ENCODE measurements at places on chromosomes 4 and X. TPM values are rescaled to one million over a fixed set of nuclear protein-coding genes. Genes with fewer than 3 reads are reported as not detected.

Gene RAB9B
- total RNA-seq: 48.9 TPM

Gene MAGEA2
- not detected for total RNA-seq

Gene PDGFRA
- total RNA-seq: 64.0 TPM

Gene TRIM60
- not detected for total RNA-seq

Gene CITED1
- 7.3 TPM for total RNA-seq

Gene PLXNB3
- 0.82 TPM for total RNA-seq

Gene TMEM35A
- 98.2 TPM for total RNA-seq

Gene DMP1
- not detected for total RNA-seq

Gene SMARCA5
- 60.3 TPM for total RNA-seq

Gene PAK3
- 102 TPM for total RNA-seq

Gene EFNB1
- total RNA-seq: 27.7 TPM

Gene ARX
- 6.1 TPM for total RNA-seq

Gene XAGE2
- total RNA-seq: not detected

Gene STARD8
- total RNA-seq: 1.6 TPM

Gene TSPAN7
- 60.7 TPM for total RNA-seq

Gene KLB
- under 0.01 TPM for total RNA-seq

Gene RNF128
- total RNA-seq: 1.6 TPM

Gene TLL1
- 2.9 TPM for total RNA-seq

Gene SLBP
- total RNA-seq: 51.0 TPM

Gene TNMD
- total RNA-seq: not detected

Gene TGIF2LX
- not detected for total RNA-seq

Gene SPANXA2
- total RNA-seq: not detected

Gene DCX
- total RNA-seq: 231 TPM

Gene CCDC110
- total RNA-seq: 0.41 TPM

Gene TCEANC
- 15.5 TPM for total RNA-seq

Gene VEGFD
- total RNA-seq: not detected

Gene CMC4
- total RNA-seq: 3.3 TPM

Gene TRAM1L1
- total RNA-seq: 28.9 TPM

Gene TMEM31
- not detected for total RNA-seq

Gene PNMA6F
- 0.82 TPM for total RNA-seq

Data from frontal cortex (tissue), 4 donors.